ENCODE measurements at places on chromosomes 7 and 10.

- no peak for DNase-seq
These were observed 31.2 kb downstream of the EXOC4 start for GRCh38 chr7:133284092-133284491.

DNA sequence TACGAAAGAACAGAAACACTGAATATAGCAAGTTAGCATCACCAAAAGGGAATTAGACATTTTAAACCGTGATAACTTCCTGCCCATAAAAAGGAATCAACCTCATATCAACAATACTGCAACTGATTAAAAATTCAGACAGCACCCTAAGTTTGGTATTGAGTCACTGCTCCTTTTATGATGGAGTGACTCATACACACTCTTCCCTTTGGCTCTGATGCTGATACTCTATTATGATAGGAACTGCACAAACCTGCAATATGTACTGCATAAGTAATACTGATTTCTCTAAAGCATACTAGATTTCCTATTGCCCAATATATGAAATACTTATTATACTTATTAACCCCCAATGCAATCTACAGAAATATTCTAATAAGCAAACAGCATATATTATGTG, 118.7 kb downstream of the PARD3 start:
- no peak for DNase-seq

DNA sequence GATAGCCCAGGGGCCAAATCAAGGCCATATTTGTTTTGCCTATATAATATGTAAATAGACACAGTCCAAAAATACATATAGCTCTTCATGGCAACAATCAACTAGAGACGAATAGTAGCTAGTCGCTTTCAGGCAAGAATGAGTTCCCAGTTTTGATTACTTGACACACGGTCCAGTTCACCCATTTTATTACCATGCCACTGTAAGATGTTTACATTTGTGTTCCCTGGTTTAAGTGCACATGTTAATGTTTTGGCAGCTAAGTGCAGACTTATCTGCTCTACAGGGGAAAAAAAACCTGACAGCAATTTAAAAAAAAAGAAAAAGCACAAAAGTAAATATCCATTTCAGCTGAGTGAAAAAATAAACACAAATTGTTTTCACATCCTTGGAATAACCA, 213.1 kb downstream of the TPK1 start:
- no peak for DNase-seq

GRCh38 chr10:7788639-7789286, 786 bp downstream of the ATP5F1C start:
- DNase-seq, result no peak

- no peak for DNase-seq
These were observed 242.4 kb downstream of the GFRA1 start for GRCh38 chr10:116030576-116030975.

- no peak for DNase-seq
These were observed 99.1 kb downstream of the PLCE1 start for GRCh38 chr10:94092848-94093247.

GRCh38 chr10:82394122-82394521, 519.1 kb downstream of the NRG3 start:
- no peak for DNase-seq

DNA sequence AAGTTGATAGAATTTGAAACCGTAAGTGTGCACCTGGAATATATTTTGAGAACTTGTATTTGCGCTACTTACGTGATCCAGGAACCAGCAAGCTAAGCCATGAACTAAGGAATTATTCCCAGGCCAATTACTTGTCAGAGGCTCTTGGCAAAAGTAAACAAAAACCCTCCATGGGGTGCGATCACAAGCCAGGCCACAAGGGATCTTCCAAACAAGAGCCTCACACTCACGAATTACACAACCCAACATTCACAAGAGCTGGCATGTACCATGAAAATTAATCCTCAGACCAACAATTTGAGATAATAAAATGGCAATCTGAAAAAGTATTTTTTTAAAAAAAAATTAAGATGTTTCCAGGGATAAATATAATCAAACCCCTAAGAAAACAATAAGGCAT, 467.0 kb upstream of the AKR1E2 start:
- no peak for DNase-seq

GRCh38 chr10:14740684-14741247, 33.9 kb downstream of the FAM107B start:
- no peak for DNase-seq

DNA sequence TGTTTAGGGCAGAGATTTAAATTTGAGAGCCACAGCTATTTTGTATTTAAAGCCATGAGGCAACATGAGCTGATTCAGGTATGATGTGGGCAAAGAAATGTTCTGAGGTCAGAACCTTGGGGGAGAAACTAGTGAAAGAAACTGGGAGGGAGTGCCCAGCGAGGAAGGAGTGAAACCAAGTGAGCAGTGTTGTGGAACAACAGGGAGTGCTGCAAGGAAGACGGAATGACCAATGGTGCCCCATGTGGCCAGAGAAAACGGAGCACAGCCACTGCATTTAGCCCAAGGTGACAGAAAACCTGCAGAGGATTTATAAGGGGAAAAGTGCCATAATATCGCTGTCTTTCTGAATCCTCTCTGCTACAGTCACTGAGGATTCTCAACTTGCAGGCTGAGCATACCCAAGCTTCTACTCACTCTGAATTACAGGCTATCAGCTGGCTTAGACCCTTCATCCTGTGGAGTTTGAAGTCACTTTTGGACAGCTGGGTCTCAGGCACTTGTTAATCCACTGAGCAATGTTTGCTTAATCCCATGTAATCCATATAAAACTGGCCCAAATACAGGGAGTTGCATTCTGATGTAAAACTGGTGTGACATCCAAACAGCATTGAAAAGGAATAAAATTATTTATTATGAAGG, 777.3 kb downstream of the CCSER2 start:
- DNase-seq, result no peak

DNA sequence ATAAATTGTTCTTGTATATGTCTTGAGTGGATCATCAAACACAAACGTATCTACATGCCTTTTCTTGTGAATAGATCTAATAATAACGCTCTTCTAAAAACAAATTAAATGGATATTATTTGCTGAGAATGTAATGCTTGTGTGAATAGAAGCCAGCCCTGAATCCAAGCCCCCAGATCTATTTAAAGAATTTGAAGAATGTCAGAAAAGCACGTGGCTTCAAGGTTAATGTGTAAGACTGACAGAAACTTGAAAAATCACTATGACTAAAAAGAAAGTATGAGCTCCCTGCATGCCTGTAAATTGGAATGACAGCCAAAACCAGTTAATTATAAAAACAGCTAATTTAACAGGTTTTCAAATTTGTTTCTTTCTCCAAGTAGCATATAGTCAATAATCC, 43.2 kb upstream of the ATRNL1 start:
- DNase-seq, result no peak

DNA sequence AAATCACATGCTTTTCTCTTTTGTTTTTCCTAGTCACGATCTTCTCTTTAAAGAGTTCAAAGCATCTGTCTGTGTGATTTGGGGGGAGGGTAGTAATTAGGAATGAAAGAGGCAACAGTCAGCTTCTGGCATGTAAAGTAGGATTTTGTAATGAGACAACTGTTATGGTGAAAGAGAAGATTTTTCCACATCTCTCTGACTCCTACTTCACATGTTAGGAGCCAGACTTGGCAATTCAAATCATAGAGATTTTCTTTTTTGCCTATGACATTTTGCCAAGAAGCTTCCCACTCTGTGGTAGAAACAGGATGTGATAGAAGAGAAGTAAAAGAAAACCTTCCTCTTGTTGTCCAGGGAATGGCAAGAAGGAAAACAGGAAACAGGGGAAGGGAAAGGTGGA, 38.3 kb upstream of the KLHL7 start:
- DNase-seq, result no peak

- DNase-seq, result no peak
These were observed 43.2 kb downstream of the LAMB4 start for GRCh38 chr7:108086962-108087361.

GRCh38 chr7:1679966-1680730, 10.1 kb downstream of the ELFN1 start:
- no peak for DNase-seq

GRCh38 chr10:38007551-38007950, 2.9 kb upstream of the ZNF33A start:
- DNase-seq, result no peak

All from stimulated activated CD4-positive, alpha-beta T cell treated with anti-CD3 and anti-CD28 coated beads, Interleukin-4, amount 100 ng/mL, for 1 hour (primary cell).